Stimulated activated CD8-positive, alpha-beta memory T cell treated with anti-CD3 and anti-CD28 coated beads, Interleukin-4, amount 100 ng/mL, for 48 hours (primary cell): ENCODE measurements at places on chromosomes 12 and 14.

DNA sequence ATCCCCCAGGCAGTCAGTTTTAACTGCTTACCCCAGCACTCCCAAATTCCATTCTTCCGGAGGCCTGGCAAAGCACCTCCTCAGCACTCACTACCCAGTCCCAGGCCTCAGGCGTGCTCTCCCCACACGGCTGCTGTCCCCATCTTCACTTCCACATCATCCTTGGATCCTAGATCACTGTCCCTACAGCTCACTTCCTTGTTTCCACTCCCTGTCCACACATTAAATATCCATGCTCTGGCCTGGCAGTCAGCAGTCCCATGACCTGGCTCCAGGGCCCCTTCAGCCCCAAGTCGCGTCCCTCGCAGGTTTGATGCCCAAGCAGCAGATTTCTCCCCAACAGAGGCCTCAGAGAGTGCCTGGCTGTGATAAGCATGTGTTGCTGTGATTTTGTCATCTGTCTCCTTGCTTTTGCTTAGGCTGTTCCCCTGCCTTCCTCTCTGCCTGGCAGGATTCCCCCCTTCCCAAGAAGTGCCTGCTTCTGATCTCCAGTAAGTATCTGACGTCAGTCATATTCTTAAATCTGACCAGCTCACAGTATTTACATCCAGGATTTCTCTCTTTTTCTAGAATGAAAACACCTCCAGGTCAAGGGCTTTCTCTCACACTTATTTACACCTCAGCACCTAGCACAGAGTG lies 241.7 kb downstream of the ZFP36L1 start:
- no peak for DNase-seq

DNA sequence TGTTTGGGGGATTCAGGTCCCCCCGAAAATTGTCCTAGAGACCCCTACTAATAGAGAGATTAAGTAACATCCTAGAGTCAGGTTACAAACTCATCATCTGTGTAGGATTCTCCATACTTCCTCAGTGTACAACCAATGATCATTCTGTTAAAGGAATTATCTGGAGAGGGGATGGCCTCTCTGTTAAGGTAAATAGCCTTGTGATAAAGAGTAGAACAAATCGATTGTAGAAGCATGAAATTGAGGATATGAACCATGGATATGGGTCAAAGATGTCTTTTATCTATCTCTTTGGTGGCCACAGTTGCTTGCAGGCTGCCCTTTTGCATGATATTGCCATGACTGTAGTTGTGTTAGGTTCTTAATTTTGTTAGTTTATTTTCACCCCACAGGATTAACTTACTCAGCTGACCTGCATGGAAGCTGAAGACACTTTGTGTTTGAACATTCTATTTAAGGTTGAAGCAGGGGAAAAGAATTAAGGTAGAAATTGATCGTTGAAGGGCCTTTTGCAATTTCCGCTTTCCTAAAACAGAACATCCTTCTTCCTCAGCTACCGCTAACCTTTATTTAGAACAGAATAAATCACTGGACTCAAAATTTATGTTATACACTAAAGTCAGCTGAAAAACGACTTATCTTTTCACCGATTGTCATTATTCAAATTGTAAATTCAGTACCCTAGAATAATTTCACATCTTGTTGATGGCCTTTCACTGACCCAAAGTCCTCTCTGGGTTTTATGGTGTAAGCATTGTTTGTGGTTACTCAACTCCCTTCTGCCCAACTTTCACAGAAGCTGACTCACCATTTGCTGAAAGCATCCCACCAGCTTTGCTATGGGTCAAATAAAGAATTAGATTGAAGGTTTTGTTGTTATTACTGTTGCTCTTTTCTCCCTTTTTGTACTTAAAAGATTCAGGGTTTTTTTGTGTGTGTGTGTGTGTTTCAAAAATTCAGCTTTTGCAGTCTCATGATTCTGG lies 52.3 kb downstream of the IRAK3 start:
- no peak for DNase-seq

DNA sequence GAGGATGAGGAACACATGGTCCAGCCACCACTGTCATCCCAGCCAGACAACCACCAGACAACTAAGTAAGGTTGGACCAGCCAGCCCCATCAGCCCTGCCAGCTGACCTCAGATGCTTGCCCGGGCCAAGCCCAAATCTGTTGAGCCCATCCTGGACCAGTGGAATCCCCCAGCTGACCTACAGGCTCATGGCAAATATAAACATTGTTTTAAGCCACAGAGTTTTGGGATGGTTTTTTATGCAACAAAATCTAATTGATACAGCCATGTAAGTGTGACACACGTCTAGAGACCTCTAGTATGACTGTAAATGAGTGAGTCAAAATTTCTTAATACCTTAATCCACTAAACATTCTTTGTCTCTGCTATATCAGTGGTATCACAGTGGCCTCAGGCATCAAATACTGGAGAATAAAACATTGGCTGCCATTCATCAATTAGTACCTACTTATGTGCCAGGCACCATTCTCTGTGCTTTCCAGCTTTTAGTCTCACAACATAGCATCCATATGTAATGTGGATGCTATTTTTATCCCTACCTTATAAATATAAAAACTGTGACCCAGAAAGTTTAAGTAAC lies 24.2 kb upstream of the NT5DC3 start:
- no peak for DNase-seq

DNA sequence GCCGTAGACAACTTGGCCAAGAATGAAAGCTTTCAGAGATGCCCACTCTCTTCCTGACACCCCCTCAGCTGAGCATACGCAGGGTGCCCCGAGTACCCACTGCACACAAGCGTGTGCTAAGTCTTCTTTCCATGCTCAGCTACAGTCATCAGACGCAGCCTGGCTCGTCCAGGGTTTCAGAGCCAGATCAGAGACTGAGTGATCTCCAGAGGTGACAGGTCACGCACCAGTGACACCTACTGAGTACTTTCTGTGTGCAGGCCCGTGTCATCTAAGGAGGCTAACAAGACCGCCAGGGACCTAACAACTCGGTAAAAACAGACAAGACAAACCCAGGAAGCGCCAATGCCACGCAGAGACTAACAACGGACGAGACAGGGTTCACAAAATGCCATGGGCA lies 25.1 kb downstream of the STX2 start:
- no peak for DNase-seq

GRCh38 chr12:96107236-96107635 lies 71.8 kb upstream of the LTA4H start:
- no peak for DNase-seq

DNA sequence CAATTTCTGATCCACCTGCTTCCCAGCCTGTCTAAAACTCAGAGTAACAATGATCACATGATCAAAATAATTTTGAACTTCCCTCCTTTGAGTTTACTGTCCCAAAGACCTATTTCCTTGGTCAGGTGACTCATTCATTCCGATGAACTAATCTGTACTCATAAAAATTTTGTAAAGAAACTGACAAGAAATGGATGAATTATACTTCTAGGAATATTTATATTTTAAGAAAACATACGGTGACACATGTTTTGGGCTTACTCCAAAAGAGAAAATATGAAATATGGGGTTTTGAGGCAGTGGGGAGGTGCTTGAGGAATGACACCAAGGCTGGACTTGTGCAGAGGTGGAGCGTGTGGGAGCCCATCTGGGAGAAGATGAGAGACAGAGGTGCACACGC lies 42.0 kb downstream of the GUCY2C start:
- DNase-seq = no peak

GRCh38 chr12:116712458-116713303 lies 25.2 kb downstream of the SPRING1 start:
- DNase-seq = no peak
